ENCODE measurements at places on chromosomes 5 and 9.

- DNase-seq = no peak
These were observed 33.0 kb downstream of the USP20 start for GRCh38 chr9:129868023-129868871.

- no peak for DNase-seq
These were observed 21.9 kb upstream of the KCNMB1 start for GRCh38 chr5:170411100-170411499.

GRCh38 chr5:132016721-132017250, 5.3 kb upstream of the ACSL6 start:
- no peak for DNase-seq

DNA sequence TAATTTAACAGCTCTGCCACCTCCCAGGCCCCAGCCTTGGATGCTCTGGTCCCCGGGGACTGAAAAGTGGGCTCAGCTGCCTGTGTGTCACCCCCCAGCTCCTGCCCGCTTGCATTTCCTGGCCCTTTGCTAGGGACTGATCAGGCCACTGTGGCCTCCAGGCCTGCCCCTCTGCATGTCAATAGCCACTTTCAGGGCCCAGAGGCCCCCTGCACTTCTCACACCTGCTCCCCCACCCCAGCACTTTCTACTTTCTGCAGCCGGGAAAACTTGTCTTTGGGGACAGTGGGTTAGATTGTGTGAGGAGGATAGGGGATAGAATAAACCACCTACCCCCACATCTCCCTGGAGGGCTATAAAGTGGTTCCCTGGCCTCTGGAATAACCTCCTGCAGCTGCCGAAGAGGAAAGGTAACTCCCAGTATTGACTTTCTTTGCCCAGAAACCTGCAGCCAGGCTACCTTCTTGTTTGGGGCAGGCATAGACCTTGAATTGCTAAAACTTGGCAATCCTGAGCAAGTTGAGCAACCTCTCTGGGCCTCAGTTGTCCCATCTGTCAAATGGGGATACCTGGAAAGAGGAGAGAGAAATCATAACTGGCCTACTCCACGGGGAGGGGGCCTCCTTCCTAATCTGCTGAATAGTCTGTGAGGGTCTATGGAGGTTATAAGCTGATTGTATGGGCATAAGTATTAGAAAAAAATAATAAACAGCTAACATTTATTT, 7.8 kb downstream of the AIF1L start:
- DNase-seq = no peak
